Osteoblast (primary cell): ENCODE measurements at places on chromosomes 6 and 20. TPM values are rescaled to one million over a fixed set of nuclear protein-coding genes. Genes with fewer than 3 reads are reported as not detected.

GRCh38 chr6:137967689-137968454, 100.8 kb downstream of the TNFAIP3 start:
- H3K27ac ChIP-seq: no peak overlapping the region
- peak; percentile 56 for DNase-seq
- H3K4me3 ChIP-seq: no peak overlapping the region
- H3K36me3 ChIP-seq: no peaks in the 10 kb centered on the region
- no peaks in the 10 kb centered on the region for H3K27me3 ChIP-seq

GRCh38 chr6:56366141-56366852, 118.9 kb upstream of the COL21A1 start:
- H3K36me3 ChIP-seq: no peaks in the 10 kb centered on the region
- H3K4me1 ChIP-seq: peaks cover 41% of the 10 kb centered on the region
- no peak overlapping the region for H3K27ac ChIP-seq
- no peak overlapping the region for H3K4me3 ChIP-seq
- no peak for DNase-seq

DNA sequence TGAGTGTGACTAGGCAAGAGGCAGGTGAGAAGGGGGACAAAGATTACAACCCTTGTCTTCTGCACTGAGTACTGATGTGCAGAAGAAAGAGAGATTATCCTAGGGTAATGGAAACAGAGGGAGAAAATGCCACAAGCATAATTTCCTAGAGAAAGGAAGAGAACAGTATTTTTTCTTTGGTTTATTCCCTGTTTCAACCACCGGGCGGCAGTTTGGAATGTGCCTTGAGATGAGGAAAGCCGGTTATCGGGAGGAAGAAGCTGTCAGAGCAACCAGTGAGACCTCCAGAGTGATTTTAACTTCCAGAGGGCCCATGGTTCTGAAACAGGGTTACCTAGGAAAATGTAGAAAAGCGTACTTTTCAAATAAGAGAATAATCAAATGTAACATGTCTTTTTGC, 121.4 kb downstream of the REV3L start:
- DNase-seq: peak; percentile 70
- H3K27me3 ChIP-seq: no peaks in the 10 kb centered on the region
- H3K4me1 ChIP-seq: peaks cover 6% of the 10 kb centered on the region
- H3K36me3 ChIP-seq: peaks cover 7% of the 10 kb centered on the region
- H3K27ac ChIP-seq: no peak overlapping the region
- H3K4me3 ChIP-seq: no peak overlapping the region

- no peak for DNase-seq
- H3K36me3 ChIP-seq: no peaks in the 10 kb centered on the region
- H3K4me1 ChIP-seq: peaks cover 16% of the 10 kb centered on the region
Observed at GRCh38 chr6:134621858-134622257, 303.9 kb upstream of the SGK1 start.

DNA sequence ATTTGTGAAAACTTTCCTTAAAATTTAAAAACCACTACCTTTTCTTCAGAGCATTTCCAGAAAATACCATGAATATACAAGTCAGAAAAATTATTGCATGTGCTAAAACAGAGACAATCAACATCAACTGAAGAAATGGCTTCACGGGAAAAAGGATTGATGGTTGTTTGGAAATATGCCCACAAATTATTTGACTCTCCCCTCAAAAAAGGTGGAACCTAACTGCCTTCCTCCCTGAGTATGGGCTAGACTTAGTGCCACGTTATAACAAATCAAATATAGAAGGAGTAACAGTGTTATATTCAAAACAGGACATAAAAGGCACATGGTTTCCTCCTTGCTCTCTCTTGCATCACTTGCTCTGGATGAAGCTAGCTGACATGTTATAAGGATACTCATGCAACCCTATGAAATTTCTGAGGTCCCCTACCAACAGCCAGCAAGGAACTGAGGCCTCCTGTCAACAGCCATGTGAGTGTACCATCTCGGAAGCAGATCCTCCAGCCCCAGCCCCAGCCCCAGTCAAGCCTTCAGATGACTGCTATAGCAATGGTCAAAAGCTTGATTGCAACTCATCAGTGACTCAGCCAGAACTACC, 8.4 kb downstream of the BTBD9 start:
- no peak overlapping the region for H3K27ac ChIP-seq
- no peaks in the 10 kb centered on the region for H3K4me1 ChIP-seq
- no peaks in the 10 kb centered on the region for H3K36me3 ChIP-seq
- H3K27me3 ChIP-seq: no peaks in the 10 kb centered on the region
- no peak for DNase-seq
- H3K4me3 ChIP-seq: no peak overlapping the region

DNA sequence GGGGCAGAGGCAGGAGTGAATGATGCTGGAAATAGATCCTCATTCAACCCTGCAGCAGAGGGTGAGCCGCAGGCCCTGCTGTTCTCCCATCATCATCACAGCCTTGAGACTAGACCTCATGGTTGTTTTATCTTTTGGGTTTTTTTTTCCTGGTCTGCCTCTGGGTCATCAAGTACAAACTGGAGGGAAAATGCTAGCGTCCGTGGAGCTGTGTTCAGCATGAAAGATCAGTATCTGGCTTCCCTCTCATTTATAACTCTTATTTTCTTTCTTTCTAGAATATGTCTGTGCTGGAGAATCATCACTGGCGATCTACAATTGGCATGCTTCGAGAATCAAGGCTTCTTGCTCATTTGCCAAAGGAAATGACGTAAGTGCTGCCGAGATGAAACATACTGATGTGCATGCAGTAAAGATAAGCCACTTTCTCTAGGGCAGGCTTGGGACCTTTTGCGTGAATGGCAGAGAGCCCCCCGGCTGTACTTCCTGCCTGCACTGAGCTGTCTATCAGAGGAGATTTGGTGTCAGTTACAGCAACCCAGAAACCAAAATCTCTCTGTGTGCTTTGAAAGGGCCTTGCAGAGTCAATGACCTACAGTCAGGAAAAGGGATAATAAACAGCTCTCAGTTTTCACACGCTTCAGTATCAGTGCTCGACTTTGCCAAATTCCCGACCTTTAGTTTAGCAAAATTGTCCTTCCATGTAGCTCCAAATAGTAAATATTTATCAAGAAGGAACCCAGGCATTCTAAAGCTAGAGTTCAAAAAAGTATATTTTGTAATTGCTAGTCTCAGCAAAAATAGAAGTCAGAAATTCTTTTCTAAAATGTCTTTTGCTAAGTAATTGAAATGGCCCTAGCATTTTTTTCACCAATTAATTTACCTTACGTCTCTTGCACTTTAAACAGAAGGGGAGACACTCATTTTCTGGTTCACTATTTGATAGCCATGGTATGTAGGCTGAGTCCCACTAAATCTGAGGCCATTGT, 76.3 kb downstream of the MTFR2 start:
- no peaks in the 10 kb centered on the region for H3K27me3 ChIP-seq
- H3K4me1 ChIP-seq: no peaks in the 10 kb centered on the region
- DNase-seq: no peak
- peak overlapping the region; percentile 50 for H3K27ac ChIP-seq
- no peak overlapping the region for H3K4me3 ChIP-seq
- peaks cover 39% of the 10 kb centered on the region for H3K36me3 ChIP-seq

DNA sequence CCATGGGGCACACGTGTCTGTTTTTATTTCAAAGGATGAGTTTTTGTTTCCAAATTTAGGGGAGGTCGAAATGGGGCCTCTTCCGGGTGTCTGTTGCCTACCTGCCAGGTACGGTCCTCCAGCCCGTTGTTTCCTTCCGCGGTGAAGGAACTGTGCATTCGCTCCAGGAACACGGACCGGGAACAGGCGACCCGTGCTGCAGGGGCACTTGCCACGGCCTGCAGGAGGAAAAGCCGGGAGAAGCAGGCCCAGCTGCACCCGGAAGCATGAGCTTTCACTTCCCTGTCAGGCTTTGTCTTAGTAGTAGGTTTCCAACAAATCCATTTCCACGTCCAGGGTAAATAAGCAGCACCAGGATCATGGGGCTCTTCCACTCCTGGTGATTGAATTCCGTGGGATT, 17.0 kb upstream of the NPEPL1 start:
- H3K36me3 ChIP-seq: peaks cover 74% of the 10 kb centered on the region
- H3K4me1 ChIP-seq: no peaks in the 10 kb centered on the region
- H3K27ac ChIP-seq: no peak overlapping the region
- no peaks in the 10 kb centered on the region for H3K27me3 ChIP-seq
- no peak for DNase-seq
- no peak overlapping the region for H3K4me3 ChIP-seq

- DNase-seq: no peak
- no peak overlapping the region for H3K27ac ChIP-seq
- H3K36me3 ChIP-seq: no peaks in the 10 kb centered on the region
- H3K4me1 ChIP-seq: no peaks in the 10 kb centered on the region
- H3K27me3 ChIP-seq: no peaks in the 10 kb centered on the region
- H3K4me3 ChIP-seq: no peak overlapping the region
Observed at GRCh38 chr20:19416627-19417026, 204.2 kb downstream of the SLC24A3 start.

DNA sequence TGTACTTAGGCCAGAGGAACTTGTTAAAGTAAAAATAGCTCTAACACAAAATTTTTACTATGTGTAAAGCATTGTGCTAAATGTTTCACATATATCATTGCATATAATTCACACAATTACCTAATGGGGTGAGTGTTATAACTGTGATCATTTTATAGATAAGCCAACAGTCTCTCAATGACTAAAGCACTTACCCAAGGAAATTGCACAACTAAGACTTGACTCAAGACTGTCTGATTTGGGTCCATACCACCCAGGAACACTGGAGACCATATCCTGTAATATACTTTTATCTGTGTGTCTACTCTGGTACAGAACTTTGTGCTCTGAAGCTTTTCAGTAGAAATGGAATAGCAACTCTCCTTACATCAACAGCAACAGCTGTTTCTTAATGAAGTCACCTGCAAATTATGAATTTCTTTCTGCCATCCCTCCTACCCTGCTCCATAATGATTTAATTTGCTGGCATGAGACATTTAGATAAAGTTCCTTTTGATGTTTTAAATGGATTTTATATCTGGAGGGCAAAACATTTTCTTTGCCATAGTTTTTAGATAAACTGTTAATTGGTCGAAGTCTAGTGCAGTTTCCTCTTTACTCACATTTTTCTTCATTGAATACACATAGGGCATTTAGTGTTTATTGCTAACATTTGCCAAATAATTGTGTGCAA, 47.5 kb downstream of the TSPYL4 start:
- no peaks in the 10 kb centered on the region for H3K27me3 ChIP-seq
- no peaks in the 10 kb centered on the region for H3K36me3 ChIP-seq
- no peak overlapping the region for H3K27ac ChIP-seq
- no peak for DNase-seq
- peaks cover 20% of the 10 kb centered on the region for H3K4me1 ChIP-seq

GRCh38 chr6:34887753-34888513, at the start of gene TAF11:
Gene TAF11 (minus strand): TSS chr6:34888042. CDS start chr6:34887957, 85 bp downstream.
- peak within 1 kb of the TSS; percentile 76 for H3K27ac ChIP-seq
- H3K4me3 ChIP-seq: peak within 1 kb of the TSS; percentile 87
- no peaks in the 10 kb centered on the region for H3K27me3 ChIP-seq
- DNase-seq: peak; percentile 94
- H3K36me3 ChIP-seq: no peaks in the 10 kb centered on the region

GRCh38 chr20:39311851-39312506, 349.8 kb downstream of the DHX35 start:
- DNase-seq: no peak
- H3K27me3 ChIP-seq: no peaks in the 10 kb centered on the region
- no peak overlapping the region for H3K27ac ChIP-seq
- no peak overlapping the region for H3K4me3 ChIP-seq

- H3K4me1 ChIP-seq: no peaks in the 10 kb centered on the region
- no peak for DNase-seq
- no peak overlapping the region for H3K4me3 ChIP-seq
- H3K27me3 ChIP-seq: no peaks in the 10 kb centered on the region
Observed at GRCh38 chr20:16081421-16081820, 491.8 kb downstream of the KIF16B start.

GRCh38 chr6:29505808-29506207, 18.1 kb upstream of the MAS1L start:
- H3K27ac ChIP-seq: no peak overlapping the region
- no peak overlapping the region for H3K4me3 ChIP-seq
- no peaks in the 10 kb centered on the region for H3K4me1 ChIP-seq
- no peaks in the 10 kb centered on the region for H3K36me3 ChIP-seq
- no peaks in the 10 kb centered on the region for H3K27me3 ChIP-seq

DNA sequence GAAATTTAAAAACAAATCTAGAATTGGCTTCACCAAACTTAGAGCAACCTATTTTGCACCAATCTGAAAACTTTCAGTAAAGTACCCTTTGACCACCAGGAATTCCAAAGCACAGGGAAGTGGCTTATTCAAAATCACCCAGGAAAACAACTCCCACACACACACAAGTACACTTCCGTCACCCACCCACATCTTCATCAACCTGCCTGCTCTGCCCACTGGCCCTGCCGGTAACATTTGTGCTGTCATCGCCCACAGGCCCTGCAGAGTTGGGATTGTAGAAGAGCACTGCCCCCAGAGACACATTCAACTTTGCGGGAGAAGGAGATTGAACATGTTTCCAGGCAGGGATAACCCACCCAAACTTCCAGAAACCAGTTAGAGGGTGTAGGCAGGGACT, 19.3 kb upstream of the SCML4 start:
- H3K36me3 ChIP-seq: no peaks in the 10 kb centered on the region
- no peak overlapping the region for H3K4me3 ChIP-seq
- peaks cover 6% of the 10 kb centered on the region for H3K4me1 ChIP-seq
- H3K27me3 ChIP-seq: peaks cover 4% of the 10 kb centered on the region
- DNase-seq: no peak

DNA sequence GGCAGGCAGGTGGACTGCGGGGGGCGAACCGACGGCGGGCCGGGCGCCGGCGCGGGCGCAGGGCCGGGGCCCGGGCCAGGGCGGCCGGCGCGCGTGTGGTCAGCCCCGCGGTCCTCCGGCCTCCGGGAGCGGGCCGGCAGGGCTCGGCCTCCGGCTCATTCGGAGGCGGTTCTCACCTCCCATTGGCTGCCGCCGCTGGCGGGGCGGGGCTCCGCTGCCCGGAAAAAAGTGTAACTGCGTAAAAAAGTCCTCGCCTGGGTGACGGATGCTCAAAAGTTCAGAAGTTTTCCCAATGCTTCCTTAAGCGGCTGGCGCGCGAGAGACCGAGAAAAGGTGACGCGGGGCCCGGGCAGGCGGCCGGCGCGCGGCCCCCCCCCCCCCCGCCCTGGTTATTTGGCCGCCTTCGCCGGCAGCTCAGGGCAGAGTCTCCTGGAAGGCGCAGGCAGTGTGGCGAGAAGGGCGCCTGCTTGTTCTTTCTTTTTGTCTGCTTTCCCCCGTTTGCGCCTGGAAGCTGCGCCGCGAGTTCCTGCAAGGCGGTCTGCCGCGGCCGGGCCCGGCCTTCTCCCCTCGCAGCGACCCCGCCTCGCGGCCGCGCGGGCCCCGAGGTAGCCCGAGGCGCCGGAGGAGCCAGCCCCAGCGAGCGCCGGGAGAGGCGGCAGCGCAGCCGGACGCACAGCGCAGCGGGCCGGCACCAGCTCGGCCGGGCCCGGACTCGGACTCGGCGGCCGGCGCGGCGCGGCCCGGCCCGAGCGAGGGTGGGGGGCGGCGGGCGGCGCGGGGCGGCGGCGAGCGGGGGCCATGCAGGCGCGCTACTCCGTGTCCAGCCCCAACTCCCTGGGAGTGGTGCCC, at the start of gene FOXC1:
Gene FOXC1, plus strand, starts transcription at position 268 of the 849 bp plus-strand sequence. Its CDS starts 531 bp downstream, at position 799.
- H3K36me3 ChIP-seq: peaks cover 8% of the 10 kb centered on the region
- peaks cover 39% of the 10 kb centered on the region for H3K27me3 ChIP-seq
- peak; percentile 100 for DNase-seq
- peak within 1 kb of the TSS; percentile 96 for H3K4me3 ChIP-seq
- H3K4me1 ChIP-seq: peaks cover 17% of the 10 kb centered on the region

Gene FLRT3
- 2.5 and 5.0 TPM in 2 replicates for total RNA-seq

Gene ZNF311
- total RNA-seq: 0.88 and 1.1 TPM in 2 replicates

Gene TFAP2D
- not detected in 2 replicates for total RNA-seq

Gene IP6K3
- total RNA-seq: under 0.01 and 0.29 TPM in 2 replicates

Gene CST5
- total RNA-seq: not detected in 2 replicates

Gene MEP1A
- total RNA-seq: not detected in 2 replicates

Gene PRRT1
- total RNA-seq: under 0.01 TPM in 1 of 2 replicates, not detected in the other

Gene PRELID3B
- 68.4 and 72.2 TPM in 2 replicates for total RNA-seq

Gene ZBTB12
- total RNA-seq: 2.1 and 3.6 TPM in 2 replicates

Gene PLCG1
- 72.4 and 73.7 TPM in 2 replicates for total RNA-seq
